ENCODE measurements at places on chromosomes 13 and 19.

DNA sequence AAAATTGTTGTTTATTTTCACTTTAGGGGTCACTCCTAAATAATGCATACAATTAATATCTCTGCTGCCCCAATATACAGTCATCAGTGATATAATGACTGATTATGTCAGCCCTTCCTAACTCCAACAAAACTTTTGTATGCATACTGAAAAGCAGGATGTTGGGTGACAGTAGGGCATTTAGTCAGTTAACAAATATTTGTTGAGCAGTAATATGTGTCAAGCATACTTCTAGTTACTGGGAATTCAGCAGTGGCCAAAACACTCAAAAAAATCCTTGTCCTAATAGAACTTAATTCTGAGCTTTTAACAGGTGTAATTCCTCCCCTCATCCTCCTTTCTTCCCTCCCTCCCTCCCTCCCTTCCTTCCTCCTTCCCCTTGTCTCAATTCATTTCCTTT lies 560.7 kb upstream of the KLHL1 start:
- ATAC-seq, result no peak
- H3K27me3 ChIP-seq, result no peaks in the 10 kb centered on the region

GRCh38 chr13:26716984-26717383 lies 43.6 kb downstream of the GPR12 start:
- ATAC-seq, result no peak
- H3K27me3 ChIP-seq, result no peaks in the 10 kb centered on the region

GRCh38 chr19:5877427-5877826 lies 7.1 kb upstream of the FUT5 start:
- H3K27me3 ChIP-seq, result peaks cover 4% of the 10 kb centered on the region
- no peaks in the 10 kb centered on the region for H3K36me3 ChIP-seq
- no peak for ATAC-seq
- no peak overlapping the region for H3K27ac ChIP-seq
- no peak overlapping the region for H3K4me3 ChIP-seq

DNA sequence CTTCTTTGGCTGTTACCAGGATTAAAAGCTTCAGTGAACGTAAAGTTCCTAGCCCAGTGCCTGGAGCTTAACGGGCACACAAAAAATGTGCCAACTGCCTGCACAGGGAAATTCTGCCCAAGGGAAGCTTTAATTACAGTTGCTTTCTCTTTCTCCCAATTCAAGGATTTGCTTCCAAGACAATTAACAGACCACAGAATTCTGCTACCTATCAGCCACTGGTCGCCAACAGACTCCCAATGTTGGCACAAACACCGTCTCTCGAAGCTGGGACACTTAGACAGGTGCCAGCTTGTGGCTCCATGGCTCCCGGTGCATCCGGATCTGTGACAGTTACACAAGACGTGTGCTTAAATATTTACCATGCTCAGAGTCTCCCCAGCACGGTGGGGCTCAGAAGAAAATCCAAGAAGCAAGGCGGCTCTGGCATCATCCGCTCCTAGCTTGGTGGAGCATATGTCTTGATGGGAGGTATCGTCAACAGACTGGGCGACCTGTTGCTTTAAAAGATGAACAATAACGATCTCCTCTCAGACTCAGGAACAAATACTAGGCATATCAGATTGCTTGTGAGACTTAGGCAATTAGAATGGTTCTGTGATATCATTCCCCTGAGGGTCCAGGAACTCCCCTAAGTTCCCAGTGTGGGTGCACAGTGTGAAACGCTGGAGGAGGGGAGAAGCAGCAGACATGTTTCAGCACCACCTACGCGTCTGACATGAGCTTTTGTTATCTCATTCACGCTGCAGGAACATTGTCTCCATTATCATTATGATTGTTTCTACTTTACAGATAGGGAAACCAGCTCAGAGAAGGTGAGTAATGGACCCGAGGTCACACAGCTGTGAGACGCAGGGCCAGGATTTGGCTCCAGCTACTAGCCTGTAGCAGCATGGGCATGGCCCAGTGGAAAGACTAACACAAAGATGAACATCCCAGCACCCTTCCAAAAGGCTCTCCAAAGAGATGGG lies 61.6 kb downstream of the ALOX5AP start:
- peak; percentile 90 for ATAC-seq
- H3K4me1 ChIP-seq, result peaks cover 33% of the 10 kb centered on the region
- H3K4me3 ChIP-seq, result peak overlapping the region; percentile 81

GRCh38 chr19:14337510-14337909 lies 43.7 kb upstream of the ADGRE5 start:
- H3K27ac ChIP-seq, result no peak overlapping the region
- peaks cover 6% of the 10 kb centered on the region for H3K36me3 ChIP-seq
- no peak overlapping the region for H3K4me3 ChIP-seq
- H3K4me1 ChIP-seq, result peaks cover 10% of the 10 kb centered on the region

- no peak overlapping the region for H3K4me3 ChIP-seq
- ATAC-seq, result no peak
- no peaks in the 10 kb centered on the region for H3K4me1 ChIP-seq
Observed at GRCh38 chr13:19810996-19811881, 28.5 kb upstream of the PSPC1 start.

- no peaks in the 10 kb centered on the region for H3K27me3 ChIP-seq
- peak; percentile 36 for ATAC-seq
- peaks cover 11% of the 10 kb centered on the region for H3K4me1 ChIP-seq
- H3K36me3 ChIP-seq, result no peaks in the 10 kb centered on the region
- no peak overlapping the region for H3K27ac ChIP-seq
Observed at GRCh38 chr19:3359919-3360420, 6.4 kb upstream of the NFIC start.

DNA sequence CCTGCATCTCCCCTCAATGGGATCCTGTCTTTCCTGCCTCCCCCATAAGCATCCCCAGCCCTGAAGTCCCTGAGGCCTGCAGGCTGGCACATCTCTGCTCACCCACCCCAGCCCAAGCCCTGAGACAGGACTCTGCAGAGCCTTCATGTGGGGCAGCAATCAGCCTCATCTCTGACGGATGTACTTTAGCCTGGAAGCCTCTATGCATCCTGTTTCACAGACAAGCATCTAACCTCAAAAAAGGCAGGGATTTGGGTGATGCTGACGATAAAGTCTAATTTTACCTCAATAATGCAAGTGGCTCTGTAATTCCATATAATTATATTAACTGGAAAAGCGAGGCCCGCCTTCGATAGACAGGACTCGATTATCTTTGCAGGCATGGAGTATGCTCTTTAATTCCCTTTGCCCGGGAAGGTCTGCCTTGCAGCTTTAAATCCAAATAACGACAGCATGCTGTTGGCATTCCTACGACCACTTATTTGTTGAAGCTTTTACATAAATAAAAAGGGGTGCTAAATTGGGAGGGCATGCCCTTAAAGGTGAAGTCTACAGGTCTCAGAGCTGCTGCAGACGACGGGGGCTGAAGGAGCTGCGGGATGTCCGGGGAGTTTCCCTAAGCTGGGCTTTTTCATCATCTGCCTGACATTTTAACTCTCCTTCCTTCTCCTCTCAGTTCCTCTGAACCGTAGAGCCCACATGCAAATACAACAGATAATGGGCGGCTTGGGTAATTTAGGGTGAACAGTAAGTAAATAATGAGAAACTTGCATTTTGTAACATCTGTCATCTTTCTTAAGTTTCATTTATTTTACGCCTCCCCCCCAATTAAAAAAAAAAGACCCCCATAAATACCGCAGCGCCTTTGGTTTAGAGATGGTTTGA lies 211.5 kb downstream of the URI1 start:
- no peaks in the 10 kb centered on the region for H3K36me3 ChIP-seq
- H3K4me3 ChIP-seq, result no peak overlapping the region
- H3K27me3 ChIP-seq, result peaks cover 5% of the 10 kb centered on the region
